ENCODE measurements at places on chromosomes 12 and 14.

DNA sequence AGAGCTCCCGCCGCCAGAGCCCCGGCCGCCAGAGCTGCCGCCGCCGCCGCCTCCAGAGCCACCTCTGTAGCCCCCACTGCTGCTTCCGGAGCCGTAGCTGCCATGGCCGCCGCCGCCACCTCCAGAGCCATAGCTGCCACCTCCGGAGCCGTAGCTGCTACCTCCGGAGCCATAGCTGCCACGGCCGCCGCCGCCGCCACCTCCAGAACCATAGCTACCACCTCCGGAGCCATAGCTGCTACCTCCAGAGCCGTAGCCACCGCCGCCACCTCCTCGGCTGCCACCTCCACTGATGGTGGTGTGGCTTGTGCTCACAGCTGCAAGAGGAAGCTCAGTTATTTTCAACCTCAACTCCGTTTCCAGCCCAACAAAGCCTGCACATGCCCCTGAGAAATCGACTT is 4.9 kb downstream of the KRT1 start:
- no peak for DNase-seq

DNA sequence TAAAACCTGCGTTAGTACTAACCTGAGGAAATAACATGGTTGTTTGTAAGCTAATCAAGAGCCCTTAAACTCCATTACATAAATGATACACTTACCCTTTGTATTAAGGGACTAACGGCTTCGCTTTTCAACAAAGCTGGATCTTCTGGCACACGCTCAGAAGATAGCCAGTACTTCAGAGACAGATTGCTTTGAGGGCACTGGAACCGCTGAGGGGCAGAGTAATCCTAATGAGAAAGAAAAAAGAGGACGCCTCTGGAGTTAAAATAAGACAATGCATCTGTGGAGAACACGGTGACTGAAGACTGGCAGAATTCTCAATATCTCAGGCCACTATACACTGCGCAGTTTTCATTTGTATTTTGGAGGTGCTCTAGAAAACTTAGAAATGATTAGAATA is 1.5 kb upstream of the KTN1 start:
- no peak for DNase-seq

DNA sequence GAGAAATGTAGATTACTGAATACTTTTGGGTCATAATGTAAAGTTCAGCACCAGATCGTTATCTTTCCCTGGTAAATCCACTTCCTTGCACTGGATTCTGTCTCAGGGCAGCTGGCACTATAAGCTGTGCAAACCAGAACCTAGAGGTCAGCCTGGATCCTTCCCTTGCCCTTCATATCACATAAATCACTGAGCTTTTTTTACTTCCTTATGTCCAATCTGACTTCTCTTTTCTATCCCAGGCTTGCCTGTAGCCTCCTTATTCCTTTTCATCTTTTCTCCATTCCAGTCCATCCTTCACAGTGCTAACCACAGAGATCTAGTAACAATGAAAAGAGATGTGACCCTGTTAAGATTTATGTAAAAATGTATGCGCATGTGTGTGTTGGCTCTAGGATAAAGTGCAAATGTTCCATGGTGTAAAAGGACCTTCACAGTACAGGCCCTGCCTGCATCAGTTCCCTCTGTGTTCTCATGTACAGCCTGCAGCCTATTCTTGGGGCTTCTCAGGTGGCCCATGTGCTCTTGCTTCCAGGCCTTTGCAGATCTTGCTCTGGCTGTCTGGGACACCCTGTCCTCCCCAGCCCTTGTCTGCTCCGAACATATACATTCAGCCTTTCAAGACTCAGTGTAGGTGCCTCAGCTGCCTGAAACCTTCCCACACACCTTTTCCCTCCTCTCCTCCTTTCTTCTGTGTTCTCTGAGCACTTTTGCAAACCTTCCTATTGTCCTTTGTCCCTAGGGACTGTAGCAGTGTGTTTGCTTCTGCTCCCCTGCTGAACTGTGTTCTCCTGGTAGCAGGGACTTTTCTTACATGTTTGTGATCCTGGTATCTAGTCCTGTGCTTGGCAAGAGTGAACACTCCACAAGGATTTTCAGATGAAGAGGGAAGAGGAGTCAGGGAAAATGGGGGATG is 30.0 kb downstream of the PELI2 start:
- DNase-seq, result no peak

DNA sequence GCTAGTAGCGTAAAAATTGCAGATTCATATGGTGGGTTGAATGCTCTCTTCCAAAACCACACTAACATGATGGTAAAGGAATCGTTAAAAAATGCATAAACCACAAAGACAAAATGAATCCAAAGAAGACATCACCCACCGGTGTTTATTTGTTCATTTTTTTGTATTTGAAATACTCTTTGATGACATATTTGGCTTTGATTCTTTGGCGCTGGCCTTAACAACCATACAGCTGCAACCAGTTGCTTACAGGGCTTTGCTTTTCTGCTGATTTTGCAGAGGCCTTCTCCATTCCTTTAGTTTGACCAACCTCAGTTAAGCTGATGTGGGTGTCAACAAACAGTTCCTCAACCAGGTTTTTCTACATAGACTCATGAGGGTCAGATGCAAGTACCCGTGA is 103.5 kb downstream of the CACNA1C start:
- DNase-seq, result no peak

DNA sequence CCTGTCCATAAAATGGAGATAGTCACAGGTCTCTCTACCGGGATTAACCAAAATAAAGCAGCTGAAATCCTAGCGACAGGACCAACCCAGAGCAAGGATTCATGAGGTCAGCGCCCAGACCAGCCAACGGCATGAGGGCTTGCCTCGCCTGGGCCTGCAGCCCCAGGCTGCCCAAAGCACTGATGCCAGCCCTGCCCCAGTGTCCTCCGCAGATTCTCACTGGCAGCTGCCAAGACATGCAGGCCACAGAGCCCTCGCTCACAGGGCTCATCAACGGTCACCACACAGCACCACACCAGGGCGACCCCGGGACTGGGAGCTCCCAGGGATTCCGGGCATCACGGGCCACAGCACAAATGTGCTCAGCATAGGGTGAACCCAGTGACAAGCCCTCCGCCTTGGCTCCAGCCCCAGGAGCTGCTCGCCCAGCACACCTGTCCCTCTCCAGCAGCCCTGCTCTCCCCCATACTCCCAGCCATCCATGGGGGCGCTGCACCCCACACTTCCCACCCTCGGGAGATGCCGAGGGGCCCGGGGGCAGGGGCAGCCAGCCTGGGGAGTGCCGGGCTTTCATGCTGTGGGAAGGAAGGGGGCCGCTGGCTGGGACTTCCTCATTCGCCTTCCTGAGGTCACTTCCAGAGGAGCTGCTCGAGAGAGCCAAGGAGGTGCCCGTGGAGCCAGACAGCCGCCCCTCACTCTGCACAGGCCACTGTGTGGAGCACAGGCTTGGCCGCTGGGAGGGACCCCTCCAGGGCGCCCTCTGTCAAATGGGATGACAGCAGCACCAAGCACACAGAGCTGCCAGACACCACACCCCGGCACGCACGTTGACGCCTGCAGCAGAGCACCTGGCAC is 14.1 kb downstream of the RAB35 start:
- DNase-seq, result no peak

DNA sequence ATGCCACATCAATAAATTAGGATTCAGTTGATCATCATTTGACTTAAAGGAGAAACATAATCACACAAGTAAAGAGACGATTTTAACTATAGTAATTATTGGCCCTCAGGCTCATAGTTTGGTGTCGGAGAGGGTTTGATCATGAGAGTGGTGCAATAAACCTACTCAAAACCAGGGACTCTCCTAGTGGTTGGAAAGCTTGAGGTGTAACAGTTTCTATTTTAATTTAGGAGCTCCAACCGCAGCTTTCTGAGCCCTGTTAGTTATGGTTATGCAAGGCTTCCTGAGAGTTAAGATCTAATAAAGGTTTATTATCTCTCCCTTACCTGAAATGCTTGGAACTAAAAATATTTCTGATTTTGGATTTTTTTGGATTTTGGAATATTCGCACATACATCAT is 36.4 kb downstream of the TMTC2 start:
- DNase-seq, result no peak

GRCh38 chr12:903055-903454 is 46.4 kb downstream of the RAD52 start:
- DNase-seq, result no peak

DNA sequence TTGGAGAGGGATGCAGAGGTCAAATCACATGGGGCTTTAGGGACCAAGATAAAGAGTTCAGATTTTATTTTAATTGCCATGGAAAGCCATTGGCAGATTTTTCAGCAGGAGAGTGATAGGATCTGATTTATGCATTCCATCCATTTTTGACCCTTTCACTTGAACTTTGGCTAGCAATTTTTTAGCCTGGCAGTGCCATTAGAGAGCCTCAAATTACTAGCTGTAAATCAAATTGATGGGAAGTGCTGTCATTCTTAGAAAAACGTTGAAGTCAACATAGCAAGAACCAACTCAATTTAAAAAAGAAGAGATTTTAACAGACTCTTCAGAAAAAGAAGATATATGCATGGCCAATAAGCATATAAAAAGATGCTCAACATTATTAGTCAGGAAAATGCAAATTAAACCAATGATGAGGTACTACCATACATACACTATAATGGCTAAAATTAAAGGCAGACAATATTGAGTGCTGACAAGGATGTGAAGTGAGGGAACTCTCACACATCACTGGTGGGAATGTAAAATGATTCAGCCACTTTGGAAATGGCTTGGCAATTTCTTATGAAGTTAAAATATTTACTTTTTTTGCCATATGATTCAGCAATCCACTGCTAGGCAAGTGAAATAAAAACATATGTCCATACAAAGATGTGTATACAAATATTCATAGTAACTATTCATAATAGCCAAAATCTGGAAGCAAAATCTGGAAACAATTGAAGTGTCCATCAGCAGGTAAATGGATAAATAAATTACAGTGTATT is 89.7 kb downstream of the PTCSC3 start:
- DNase-seq, result no peak
